COLO829 (cell line): ENCODE measurements at places on chromosomes 3 and 15.

DNA sequence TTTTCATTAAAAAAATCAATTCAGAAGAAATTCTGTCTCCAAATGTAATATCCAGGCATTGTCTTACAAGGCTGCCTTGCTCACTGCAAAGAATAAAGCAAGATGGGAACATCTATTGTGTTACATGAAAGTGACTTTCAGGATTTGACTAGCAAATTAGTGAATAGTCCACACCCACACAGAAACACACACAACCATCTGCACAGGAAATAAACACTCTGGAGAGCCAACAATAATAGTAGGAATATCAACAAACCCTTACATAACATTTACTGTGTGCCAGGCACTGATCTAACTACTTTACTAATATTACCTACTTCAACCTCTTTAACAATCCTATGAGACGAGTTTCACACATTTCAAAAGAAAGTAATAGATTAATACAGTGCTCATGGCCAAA is 28.9 kb upstream of the ZNF385D start:
- DNase-seq, result no peak

- DNase-seq, result no peak
Measured at GRCh38 chr3:128011140-128011539, 41.1 kb upstream of the SEC61A1 start.

DNA sequence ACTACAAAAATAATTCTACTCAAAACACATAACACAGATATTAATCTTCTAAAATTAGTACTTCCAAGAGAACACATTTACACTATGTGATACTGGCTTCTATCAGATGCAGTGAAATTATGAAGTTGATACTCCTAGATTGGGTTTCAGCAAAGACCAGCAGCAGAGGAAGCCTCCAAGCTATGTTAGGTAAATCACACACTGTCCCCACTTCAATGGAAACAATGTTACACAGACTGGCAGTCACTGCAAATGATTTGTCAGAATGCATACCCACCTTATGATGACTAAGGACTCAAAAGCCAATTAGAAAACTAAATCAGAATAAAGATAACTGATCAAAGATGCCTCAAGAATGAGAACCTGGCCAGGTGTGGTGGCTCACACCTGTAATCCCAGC is 90.1 kb upstream of the MYO5C start:
- DNase-seq, result no peak

DNA sequence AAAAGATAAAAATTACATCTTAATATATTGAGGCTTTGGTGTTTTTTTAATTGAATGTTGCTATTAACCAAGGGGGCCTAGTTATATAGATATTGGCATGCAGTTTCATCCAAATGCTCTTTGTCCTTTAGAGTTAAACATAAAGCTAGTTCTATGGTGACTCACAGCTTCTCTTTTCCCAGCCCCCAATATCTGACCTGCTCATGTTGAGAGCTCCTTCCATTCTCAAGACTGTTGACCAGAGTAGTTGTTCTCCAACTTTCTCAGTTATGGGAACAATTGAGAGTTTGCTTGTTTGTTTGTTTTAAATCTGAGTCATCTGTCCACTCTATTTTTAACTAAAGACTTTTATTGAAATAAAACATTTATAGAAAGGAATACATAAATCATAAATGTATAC is 15.8 kb upstream of the RARB start:
- no peak for DNase-seq
